ENCODE measurements at places on chromosomes 7 and 10.

DNA sequence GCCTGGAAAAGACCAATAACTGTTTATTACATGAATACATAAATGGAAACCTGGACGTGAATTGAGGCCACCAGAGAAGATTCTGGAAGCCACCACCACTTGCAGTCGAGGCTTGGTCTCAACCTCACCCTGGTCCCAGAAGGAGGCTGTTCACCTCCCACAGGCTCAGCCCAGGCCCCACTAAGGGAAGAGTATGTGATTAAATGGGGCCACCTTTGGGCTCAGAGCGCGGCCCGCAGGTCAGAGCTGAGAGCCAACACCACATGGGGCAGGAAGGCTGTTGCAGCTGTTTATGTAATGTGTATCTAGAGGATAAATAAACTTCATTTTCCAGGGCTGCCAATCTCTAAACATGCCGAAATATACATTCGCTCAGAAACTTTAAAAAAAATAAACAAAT, 17.6 kb upstream of the FGFR2 start:
- no peak for DNase-seq

DNA sequence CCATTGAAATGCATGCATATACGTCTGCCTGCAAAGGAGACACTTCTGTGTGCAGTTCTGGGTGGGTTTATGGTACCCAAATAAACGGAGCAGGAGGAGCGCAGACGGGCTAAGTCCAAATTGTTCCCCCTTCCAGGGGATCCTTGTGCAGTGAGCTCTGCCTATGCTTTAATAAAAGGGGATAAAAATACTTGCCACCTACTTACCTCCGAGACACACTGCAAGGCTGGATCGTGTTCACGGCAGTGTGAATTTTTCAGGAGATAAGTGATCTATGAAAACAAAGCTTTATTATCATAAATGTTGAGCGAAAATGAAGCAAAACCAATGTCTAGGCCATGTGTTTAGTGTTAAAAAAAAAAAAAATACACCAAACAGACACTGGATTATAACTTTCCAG, 308.8 kb upstream of the AOAH start:
- no peak for DNase-seq

DNA sequence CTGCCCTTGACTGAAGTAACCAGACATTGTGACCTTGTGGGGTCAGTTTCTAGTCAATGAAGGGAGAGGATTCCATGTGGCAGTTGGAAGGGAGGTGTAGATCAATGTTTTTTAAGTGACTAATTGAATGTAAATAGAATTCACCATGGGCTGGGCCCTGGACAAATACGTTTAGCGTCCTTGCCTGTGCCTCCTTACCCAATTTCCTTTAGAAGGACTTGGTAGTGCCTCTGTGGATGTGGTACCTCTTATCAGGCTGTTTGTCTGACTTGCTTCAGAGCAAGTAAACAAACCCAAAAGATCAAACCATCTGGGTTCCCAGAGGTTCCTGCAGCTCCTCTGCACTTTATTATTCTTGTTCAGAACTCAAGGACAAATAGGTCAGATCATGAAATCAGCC, 4.3 kb upstream of the KAT6B start:
- DNase-seq, result no peak

- no peak for DNase-seq
Observed at GRCh38 chr10:130065251-130065650, 45.4 kb downstream of the C10orf143 start.

- peak; percentile 68 for DNase-seq
Observed at GRCh38 chr7:28922624-28923331, 35.4 kb downstream of the TRIL start.

GRCh38 chr10:4617589-4617988, 208.4 kb upstream of the AKR1E2 start:
- no peak for DNase-seq

DNA sequence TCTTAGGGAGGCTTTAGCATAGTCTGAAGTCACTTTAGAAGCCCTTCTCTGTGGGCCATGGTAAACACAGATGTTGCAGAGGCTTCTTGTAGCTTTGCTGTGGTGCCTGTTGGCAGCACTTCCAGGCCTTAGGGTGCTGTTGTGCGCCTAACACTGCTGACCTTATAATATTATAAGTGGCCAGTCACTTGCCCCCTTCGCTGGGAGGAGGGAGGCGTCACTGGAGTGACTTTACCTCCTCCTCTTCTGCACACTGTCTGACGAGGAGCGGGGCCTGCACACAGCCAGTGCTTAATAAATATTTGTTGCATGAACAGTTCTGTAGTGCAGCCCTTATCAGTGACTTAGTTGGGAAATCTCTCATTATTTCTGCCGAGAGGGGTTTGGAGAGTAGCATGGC, 63.3 kb downstream of the WDR37 start:
- DNase-seq, result no peak

GRCh38 chr10:35355971-35356724, 19.8 kb downstream of the CCNY start:
- DNase-seq, result no peak

DNA sequence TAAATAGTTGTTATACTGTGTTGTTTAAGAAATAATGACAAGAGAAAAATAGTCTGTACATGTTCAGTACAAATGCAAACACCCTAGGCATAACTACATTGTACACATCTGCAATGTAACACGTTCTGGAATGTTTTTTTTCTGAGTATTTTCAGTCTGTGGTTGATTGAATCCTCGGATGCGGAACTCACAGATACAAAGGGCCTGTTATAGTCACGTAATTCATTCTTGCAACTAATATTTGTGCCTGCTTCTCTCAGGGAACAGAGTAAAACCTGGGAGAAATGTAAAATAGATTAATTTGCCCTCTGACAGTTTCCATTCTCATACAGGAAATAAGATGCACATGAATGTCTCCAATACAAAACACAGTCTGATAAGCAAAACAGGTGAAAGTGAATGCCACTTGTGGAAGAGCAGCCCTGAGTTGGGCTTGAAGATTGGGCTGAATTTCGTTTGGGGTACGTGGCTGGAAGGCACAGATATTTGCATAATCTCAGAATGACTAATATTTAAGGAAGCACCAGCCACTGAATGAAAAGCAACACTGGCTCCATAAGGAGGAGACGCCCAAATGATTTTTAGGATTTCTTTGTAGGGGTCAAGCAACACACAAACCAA, 19.1 kb downstream of the DENND2A start:
- DNase-seq, result no peak

DNA sequence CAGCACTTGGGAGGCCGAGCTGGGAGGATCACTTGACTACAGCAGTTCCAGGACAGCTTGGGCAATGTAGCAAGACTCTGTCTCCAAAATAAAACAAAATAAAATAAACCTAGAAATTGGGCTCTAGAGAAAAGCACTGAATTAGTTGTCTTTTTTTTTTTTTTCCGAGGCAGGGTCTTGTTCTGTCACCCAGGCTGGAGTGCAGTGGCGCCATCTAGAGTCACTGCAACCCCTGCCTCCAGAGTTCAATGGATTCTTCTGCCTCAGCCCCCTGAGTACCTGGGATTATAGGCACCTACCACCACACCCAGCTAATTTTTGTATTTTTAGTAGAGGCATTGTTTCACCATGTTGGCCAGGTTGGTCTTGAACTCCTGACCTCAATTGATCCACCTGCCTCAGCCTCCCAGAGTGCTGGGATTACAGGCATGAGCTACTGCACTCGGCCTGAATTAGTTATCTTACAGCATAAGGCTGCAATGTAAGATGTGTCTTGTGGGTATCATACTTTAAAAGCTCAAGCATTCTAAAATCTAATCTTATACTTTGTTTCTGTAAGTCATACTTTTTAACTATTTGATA, 12.8 kb downstream of the MEIG1 start:
- DNase-seq, result peak; percentile 51

DNA sequence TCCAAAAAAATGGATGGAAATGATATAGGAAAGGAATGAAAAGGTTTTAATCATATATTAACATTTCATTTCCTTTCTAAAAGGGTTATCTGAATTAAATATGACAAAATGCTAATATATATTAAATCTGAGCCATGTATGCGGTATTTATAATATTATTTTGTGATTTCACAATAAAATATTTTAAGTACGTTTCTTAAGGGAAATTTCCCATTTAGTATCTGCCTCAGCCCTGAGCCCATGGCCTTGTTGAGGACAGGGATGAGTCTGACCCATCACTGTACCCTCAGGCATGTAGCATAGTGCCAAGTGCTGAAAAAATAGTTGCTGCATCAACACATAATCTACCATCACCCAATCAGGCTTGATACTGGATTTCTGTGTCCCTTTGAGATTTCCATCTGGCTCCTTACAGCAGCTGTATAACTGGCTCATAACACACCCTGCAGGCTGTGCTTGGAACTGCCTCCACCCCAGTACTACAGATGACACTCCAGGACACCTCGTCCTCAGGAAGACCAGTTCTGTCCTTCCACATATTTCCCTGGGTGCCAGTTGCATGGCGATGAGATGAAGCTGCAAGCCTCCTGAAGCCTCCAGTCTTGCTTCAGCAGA, 59.4 kb upstream of the ASAH2 start:
- DNase-seq, result no peak

- DNase-seq, result no peak
Observed at GRCh38 chr7:37304921-37305320, 143.7 kb downstream of the ELMO1 start.

GRCh38 chr7:45660901-45661211, 86.7 kb downstream of the ADCY1 start:
- no peak for DNase-seq

GRCh38 chr7:154956427-154956826, 46.5 kb downstream of the PAXIP1 start:
- DNase-seq, result no peak

DNA sequence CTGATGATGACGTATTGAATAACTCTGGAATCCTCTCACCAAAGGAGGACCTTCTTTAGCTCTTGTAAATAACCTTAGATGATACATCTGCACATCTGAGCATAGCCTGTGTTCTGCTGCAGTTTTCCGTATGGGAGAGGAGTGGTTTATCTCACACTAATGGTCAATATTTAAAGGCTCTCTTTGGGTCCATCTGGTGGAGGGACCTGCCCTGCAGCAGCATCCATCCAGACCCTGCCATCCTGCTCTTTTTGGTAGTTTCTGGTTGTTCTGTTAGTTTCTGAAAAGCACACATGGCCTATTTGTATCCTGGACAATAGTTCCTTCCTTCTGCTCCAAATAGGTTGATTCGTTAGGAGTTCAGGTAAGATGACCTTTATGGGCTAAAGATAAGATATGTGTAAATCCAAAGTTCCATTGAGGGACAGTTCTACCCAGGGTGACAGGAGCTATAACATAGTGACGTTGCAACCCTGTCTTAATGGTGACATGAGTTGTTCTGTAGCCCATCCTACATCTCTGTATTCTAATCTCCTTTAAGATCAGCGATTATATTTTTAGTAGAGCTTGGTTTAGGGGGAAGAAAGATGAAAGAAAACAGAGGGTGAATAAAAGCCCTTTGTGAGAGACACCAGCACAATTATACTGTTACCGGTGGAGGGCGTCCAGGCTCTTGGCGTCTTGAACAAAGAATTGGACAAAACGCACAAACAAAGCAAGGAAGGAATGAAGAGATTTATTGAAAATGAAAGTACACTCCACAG, 60.0 kb upstream of the KLF14 start:
- no peak for DNase-seq

DNA sequence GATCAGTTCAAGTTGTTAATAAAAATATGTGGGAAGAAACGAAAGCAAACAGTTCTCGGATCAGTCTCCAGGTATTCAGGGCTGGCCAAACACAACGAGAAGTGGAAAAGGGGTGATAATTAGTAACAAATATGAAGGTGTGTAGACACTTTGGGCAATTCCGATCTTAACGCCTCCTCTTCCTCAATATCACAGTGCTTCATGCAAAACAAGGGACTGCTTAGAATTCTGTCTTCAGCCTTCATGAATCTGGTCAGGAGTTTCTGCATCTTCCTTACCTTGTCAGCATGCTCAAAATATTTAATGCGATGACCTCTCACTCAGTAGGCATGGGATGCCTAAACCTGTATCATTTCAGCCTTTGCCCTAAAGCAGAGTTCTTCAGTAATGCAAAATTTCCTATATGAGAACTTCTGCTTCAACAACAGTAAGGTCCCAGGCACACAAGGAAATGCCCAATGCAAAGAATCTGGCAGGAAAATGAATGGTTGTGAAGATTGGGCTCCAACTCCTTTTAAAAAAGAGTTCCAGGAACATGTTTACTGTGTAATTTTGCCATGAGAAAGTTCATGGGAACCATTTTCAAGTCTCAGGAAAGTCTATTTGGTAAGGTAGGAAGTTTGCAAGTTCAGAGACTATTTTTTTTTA, 23.4 kb upstream of the VAX1 start:
- DNase-seq, result no peak

- DNase-seq, result no peak
Observed at GRCh38 chr7:99268577-99268908, 4.1 kb upstream of the MYH16 start.

DNA sequence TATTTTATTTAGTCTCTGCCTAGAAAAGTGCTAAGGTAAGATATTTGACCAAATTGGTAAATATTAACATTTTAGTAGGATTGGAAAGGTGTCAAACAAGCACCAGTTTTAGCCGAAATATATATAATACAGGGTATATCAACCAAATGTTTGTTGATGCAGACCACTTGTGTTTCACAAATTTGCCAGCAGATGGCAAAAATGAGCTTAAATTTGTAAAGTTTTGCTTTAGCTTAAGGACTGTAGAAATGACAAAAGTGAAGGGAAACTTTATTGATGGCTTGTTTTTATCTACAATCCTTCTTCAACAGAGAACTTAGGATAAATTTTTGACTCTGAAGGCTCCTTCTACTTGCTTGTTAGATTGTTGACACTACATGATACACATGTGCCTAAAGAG, 4.8 kb upstream of the POLR1F start:
- peak; percentile 47 for DNase-seq

DNA sequence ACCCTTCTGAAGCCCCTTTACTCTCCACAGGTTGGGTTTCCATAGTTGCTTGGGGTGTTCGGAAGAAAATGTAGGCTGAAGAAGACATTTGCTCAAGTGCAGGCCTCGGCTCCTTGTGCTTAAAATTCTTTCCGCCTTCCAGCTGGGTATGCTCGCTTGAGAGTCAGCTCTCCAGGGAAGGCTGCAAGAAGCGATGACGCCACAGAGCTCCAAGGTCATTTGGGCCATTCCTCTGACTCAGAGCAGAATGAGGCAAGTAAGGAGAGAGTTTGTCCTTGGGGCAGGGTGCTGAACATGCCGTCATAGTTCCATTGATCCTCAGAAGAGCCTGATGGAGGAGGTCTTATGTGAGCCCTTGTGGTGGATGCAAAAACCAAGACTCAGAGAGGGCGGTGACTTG, 27.4 kb upstream of the HSPA12A start:
- no peak for DNase-seq

DNA sequence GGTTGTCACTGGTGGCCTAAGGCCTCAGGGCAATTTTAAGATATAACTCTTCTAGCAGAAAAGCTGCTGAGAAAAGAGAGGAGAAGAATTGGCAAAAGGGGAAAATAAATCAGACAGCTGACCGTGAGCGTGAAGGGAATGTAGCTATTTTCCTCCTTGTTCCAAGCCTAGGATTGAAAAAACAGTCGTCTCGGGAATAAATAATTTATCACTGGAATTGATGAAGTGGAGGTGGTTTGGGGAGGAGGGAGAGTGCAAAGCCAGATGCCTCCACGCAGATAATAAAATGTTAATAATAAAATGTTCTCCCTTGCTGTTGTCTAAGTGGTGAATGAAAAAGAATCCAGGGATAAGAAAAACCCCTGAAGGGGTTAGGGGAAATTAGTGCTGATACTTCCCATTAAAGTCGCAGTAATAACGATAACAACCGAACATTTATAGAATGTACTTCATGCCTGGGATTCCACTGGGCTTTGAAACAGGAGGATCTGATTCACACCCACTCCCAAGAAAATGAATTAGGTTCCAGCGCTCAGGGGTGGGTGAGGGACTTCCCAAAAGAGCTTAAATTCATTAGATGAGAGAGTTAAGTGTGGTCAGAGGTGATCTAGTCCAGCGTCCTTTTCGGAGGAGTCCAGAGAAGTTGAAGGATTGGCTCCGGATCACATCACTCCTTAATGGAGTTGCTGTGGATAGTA, 27.3 kb downstream of the BAMBI start:
- no peak for DNase-seq

Measured in activated CD8-positive, alpha-beta memory T cell treated with anti-CD3 and anti-CD28 coated beads, Interleukin-2, amount 50 U/mL, for 4 hours (primary cell).